ENCODE measurements at places on chromosomes 6 and 20. TPM values are rescaled to one million over a fixed set of nuclear protein-coding genes. Genes with fewer than 3 reads are reported as not detected.

The RUNX2 gene
- 0.39 TPM for total RNA-seq

GRCh38 chr6:100344761-100345160 lies 120.0 kb downstream of the SIM1 start:
- DNase-seq = peak; percentile 29

The OOEP gene
- total RNA-seq = not detected

The RAD21L1 gene
- 0.10 TPM for total RNA-seq

DNA sequence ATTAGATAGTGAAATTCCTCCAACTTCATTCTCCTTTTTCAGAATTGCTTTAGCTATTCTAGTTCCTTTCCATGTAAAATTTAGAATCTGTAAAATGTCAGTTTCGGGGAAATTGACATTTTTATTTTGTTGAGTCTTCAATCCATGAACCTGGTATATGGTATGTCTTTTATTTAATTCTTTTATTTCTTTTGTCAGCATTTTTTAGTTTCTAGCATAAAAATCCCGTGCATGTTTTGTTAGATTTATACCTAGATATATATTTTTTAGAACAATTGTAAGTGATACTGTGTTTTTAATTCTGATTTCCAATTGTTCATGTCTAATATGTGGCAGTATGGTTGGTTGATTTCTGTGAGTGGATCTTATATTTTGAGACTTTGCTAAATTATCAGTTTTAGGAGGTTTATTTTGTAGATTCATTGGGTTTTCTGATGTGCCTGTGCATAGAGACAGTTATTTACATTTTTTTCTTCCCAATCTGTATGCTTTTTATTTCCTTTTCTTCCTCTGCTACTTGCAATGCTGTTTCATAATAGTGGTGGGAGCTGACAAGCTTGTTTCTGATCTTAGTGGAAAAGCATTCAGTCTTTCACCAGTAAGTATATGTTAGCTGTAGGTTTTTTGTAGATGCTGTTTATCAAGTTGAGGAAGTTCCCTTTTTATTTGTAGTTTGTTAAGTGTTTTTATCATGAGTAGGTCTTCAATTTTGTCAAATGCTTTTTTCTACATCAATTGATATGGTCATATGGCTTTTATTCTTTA lies 13.7 kb downstream of the TAB2 start:
- DNase-seq = no peak

The CLPSL1 gene
- total RNA-seq = not detected

DNA sequence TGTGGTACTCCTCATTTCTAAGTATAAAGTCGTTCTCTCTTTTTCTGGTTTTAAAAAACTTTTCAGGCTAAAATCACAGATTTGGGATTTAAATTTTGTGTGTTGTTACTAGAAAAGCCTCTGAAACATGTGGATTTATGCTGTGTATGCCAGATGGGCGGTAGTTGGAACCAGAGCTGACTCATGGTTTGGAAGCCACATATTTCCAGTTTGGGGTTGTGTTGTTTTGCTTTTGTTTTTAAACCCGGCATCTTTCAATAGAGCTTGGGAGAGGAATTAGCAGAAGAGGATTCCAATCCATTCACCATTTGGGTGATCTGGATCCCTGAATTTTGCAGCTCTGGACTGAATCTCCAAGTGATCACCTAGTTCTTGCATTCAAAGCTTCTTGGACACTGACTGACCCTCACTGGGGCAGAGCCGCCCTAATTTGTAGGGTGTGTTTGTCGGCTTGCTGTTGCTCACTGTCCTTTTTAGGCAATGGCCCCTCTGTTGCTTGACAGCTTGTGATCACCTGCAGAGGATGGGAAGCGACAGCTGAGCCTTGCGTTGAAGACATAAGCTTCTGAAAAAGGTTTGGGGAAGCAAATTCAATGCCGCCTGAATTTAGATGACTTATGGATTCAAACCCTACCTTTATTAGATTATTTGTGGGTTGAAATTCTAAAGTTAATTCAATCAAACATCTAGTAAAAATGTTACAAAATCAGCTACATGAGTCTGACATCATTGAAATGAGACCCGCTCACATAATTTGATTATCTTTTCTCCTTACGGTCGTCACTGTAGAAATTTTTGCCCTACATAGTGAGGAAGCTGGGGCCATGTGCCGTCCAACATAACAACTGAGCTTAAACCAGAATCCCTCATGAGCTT lies 79.9 kb upstream of the CD83 start:
- DNase-seq = peak; percentile 74

The GJA10 gene
- not detected for total RNA-seq

The PPT2 gene
- 2.9 TPM for total RNA-seq

The DPPA5 gene
- not detected for total RNA-seq

- DNase-seq = no peak
Observed at GRCh38 chr6:4030669-4031068, 48.3 kb downstream of the FAM217A start.

The TSBP1 gene
- not detected for total RNA-seq

DNA sequence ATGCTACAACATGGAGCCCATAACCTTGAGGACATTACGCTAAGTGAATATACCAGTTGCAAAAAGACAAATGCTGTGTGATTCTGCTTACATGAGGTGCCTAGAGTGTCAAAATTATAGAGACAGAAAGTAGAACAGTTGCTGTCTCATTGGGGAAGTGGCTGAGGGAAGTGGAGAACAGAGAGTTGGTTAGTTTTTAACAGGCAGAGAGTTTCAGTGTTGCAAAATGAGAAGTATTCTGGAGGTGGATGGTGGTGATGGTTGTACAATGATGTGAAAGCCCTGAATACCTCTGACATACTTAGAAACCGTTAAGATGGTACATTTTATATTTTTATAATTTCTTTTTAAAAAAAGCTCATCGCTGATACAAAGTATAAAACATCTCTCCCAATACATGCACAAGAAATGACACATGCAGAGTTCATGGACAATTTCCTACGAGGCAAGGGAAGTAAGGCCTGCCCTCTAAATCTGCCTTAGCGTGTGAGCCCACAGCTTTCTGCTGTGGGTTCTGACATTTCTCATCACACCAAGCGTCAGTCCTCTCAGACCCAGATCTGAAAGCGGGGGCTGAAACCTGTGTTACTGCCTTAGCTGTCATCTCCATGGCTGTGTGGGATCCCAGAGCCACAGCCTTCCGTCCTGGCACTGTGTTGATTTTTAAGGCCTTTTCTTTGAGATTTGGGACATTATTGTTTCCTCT lies 126.0 kb downstream of the RNASET2 start:
- DNase-seq = no peak

DNA sequence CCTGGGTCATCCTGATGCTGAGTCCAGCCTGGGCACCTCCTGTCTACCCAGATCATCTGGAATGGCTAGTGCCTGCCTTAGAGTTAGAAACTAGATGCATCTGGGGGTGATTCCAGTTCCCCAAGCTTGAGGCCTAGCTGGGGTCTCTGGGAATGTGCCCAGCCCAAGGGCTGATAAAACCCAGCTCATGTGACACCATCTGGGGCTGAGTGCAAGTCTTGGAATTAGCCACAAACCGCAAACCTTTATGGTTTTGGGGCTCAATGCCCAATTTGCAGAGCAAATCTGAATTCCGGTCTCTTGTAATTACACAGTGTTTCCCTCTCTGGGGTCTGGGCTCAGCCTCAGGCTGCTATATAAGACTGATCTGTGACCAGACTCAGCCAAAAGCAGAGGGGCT lies at the start of gene BPIFB4:
Gene BPIFB4, plus strand, starts transcription at position 385 of the 400 bp plus-strand sequence. CDS start 1,884 bp downstream, outside the sequence.
- DNase-seq = peak; percentile 19

DNA sequence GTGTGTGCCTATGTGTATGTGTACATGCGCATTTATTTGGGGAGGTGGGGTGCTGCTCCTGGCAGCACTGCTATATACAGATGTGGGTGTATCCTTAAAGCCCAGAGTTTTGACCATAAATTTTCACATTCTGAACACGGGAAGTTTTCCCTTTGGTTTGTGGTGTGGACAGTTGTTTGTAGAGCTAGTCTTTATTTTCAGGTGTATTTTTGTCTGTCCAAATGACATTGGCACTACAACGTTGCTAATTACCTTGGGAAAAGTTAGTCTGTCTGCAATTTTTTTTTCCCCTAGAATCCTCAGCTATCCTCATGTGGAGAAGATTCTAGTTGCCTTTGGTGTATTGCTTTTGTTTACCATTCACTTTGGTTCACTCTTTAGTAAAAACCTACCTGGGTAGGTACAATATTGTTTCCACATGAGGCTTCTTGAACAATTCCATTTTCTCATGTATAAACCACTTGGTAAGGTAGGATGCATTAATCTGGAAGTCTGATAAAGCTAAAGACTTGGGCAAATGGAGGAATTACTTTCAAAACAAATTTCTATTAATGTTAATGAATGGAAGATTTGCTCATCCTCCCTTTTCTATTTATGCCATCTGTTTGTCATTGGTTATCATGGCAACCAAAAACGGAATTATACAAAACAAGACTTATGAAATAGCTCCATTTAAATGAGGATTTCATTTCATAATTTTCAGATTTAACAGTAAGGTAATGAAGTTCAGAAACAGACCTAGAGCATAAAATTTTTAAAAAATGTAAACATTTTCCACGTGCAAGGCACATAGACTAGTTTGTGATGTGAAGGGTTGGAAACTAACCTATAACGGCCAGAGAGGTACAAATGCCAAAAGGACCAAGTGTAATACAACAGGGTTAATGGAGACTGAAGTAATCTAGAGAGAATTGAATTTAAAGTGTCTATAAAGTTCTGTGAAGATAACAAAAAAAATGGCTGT lies 3.9 kb downstream of the CCN2 start:
- peak; percentile 53 for DNase-seq

- DNase-seq = no peak
Observed at GRCh38 chr6:132858750-132859149, 44.4 kb downstream of the RPS12 start.

DNA sequence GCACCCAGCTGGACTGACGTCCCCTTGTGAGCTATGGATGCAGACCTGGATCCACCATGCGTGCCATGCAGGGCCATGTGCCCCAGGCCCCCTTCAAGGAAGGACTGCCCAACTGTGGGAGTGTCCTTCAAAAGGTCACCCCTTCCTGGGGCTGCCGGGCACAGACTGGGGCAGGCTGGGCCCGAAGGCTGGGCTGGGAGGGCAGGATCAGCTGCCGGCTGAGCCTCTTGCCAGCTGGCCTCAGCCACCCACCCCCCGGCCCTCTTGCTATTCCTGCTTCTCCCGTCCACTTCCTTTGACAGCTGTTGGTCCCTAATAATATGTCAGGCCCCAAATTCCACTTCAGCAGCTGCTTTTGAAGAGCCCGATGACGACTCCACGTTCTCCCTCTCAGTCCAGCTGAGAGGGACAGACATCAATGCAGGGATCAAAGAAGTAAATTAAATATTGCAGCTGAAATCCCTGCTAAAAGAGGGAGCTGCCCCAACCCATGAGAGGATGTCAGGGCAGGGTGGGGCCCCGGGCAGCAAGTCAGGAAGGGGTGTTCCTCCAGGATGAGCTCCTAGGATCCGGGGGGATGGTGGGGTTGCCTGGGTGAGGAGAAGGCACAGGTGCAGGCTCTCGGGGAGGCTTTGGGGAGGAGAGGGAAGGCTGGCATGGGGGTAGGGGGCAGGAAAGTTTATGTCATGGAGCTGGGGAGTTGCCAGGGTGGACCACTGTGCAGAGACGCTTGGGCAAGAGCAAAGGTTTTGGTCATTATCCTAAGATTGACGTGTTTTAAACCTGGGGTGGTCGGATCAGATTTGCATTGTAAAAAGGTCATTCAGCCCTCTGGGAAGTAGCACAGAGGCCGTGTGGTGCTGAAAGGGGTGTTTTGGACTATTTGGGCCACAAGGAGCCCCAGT lies 185.0 kb downstream of the ANKRD60 start:
- no peak for DNase-seq
